Endothelial cell of umbilical vein (primary cell): ENCODE measurements at places on chromosomes 12 and 14. TPM values are rescaled to one million over a fixed set of nuclear protein-coding genes. Genes with fewer than 3 reads are reported as not detected.

DNA sequence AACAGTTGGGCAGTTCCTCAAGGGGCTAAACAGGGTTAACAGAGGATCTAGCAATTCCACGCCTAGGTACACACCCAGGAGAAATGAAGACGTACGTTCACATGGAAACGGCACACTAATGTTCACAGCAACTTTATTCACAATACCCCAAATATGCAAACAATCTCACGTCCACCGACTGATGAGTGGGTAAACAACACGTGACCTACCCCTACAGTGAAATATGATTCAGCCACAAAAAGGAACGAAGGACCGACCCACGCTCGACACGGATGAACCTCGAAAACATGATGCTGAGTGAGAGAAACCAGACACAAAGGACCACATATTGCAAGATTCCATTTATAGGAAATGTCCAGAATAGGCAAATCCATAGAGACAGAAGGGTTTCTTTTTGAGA lies 112.7 kb downstream of the NCOR2 start:
- H3K27me3 ChIP-seq = no peaks in the 10 kb centered on the region
- H3K4me1 ChIP-seq = peaks cover 29% of the 10 kb centered on the region
- DNase-seq = no peak
- H3K27ac ChIP-seq = no peak overlapping the region

GRCh38 chr14:40280652-40281051 lies 848.4 kb upstream of the FBXO33 start:
- no peaks in the 10 kb centered on the region for H3K27me3 ChIP-seq
- H3K4me1 ChIP-seq = no peaks in the 10 kb centered on the region
- no peak overlapping the region for H3K4me3 ChIP-seq
- no peak overlapping the region for H3K27ac ChIP-seq

DNA sequence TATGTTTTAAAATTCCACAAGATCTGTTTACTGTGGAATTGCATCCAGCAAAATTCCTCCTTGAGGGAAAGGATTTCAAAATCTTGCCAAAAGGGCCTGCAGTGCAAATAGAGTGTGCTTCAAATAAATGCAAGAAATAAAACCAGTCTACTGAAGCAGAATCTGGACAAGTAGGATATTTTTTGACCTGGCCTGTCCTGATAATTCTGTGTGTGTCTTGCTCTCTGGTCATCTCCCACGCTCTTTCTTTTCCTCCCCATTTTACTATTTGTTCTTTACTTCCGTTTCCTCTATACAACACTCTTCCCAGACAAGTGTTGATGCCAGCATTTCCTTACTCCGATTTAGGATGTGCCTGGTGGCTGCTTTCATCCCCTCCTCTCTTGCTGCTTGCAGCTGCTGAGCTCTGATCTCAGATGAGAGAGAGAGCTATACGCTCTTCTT lies 115.9 kb downstream of the GPR135 start:
- H3K36me3 ChIP-seq = peaks cover 7% of the 10 kb centered on the region
- H3K4me1 ChIP-seq = peaks cover 6% of the 10 kb centered on the region
- peak; percentile 58 for DNase-seq
- H3K4me3 ChIP-seq = no peak overlapping the region

GRCh38 chr12:19909418-19909817 lies 458.9 kb upstream of the PDE3A start:
- DNase-seq = no peak
- no peaks in the 10 kb centered on the region for H3K36me3 ChIP-seq
- H3K4me1 ChIP-seq = peaks cover 6% of the 10 kb centered on the region
- H3K27ac ChIP-seq = no peak overlapping the region

DNA sequence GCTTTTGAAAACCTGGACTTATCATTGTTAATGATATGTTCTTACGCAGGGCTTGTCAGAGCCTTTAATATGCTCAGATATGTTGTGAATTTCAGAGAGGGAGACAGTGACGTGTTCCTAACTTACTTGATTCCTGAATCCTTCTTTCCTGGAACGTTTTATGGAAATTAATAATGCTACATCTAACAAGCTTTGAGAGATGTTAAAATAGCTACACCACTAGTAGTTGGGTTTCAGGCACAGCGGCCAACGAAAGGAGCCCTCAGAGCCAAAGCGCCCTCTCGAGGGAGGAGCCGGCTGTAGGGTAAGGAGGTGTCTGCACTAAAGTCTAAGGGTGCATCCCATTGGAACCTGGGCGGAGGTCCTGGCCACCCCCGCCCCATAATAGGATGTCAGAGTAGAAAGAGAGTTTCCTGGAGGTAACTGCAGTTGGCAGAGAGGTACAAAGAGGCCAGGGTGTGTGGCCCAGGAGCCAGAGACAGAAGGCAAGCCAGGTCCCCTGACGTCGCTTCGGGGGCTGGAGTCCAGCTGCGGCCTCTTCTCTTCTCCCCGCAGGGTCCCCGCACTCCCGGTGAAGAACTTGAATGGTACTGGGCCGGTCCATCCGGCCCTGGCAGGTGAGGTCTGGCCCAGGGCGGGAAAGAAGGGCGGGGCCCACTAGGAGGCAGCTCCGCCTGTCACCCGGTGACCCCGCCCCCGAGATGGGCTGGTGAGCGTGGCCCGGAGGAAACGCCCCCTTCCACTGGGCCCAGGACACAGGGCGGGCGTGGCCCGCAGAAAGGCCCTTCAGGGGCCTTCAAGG lies 36.3 kb downstream of the DTX1 start:
- no peaks in the 10 kb centered on the region for H3K36me3 ChIP-seq
- H3K4me1 ChIP-seq = no peaks in the 10 kb centered on the region
- peaks cover 5% of the 10 kb centered on the region for H3K27me3 ChIP-seq
- no peak overlapping the region for H3K4me3 ChIP-seq

GRCh38 chr12:25004447-25004846 lies 55.5 kb upstream of the BCAT1 start:
- no peak overlapping the region for H3K4me3 ChIP-seq
- H3K27me3 ChIP-seq = peaks cover 4% of the 10 kb centered on the region
- no peak overlapping the region for H3K27ac ChIP-seq
- no peaks in the 10 kb centered on the region for H3K36me3 ChIP-seq
- no peaks in the 10 kb centered on the region for H3K4me1 ChIP-seq

GRCh38 chr12:131855521-131856142 lies 27.4 kb downstream of the MMP17 start:
- DNase-seq = no peak
- no peaks in the 10 kb centered on the region for H3K36me3 ChIP-seq
- H3K27me3 ChIP-seq = no peaks in the 10 kb centered on the region
- H3K27ac ChIP-seq = no peak overlapping the region

DNA sequence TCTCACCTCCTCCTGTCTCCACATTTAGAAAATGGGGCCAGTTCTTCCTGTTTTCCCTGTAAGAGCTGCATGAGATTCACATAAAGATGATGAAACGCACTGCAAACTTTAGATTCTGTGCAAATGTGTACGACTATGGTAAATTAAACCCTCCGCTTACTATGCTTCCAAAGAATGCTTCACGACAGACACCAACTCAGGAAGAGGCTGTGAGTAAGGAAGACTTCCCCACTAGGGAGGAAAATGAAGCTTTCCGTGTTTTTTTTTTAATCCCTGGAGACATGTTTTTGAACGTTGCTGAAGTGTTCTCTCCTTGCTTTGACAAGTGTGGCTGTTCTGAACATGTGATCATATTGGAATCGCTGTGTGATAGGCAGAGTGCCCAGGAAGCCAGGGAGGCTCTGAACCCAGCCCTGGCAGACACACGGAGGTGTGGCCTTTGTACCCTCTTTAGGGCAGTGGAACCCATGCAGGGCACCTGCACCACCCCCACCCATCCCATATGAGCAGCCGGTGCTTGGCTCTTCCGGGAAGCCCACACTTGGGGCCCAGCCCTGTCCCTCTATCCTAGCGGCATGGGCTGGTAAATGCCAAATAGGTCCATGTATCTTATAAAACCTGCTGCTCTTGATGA lies 7.5 kb upstream of the SYNE3 start:
- H3K36me3 ChIP-seq = no peaks in the 10 kb centered on the region
- H3K4me3 ChIP-seq = no peak overlapping the region
- H3K4me1 ChIP-seq = peaks cover 48% of the 10 kb centered on the region
- no peaks in the 10 kb centered on the region for H3K27me3 ChIP-seq

GRCh38 chr12:22856178-22856577 lies 231.2 kb downstream of the ETNK1 start:
- H3K4me1 ChIP-seq = no peaks in the 10 kb centered on the region
- peak; percentile 42 for DNase-seq
- no peaks in the 10 kb centered on the region for H3K36me3 ChIP-seq

- DNase-seq = peak; percentile 14
- H3K27me3 ChIP-seq = no peaks in the 10 kb centered on the region
- no peaks in the 10 kb centered on the region for H3K4me1 ChIP-seq
- H3K4me3 ChIP-seq = no peak overlapping the region
- no peak overlapping the region for H3K27ac ChIP-seq
- H3K36me3 ChIP-seq = no peaks in the 10 kb centered on the region
Observed at GRCh38 chr14:84401631-84402030, 1128.3 kb upstream of the FLRT2 start.

- H3K27ac ChIP-seq = no peak overlapping the region
- no peaks in the 10 kb centered on the region for H3K4me1 ChIP-seq
- no peaks in the 10 kb centered on the region for H3K36me3 ChIP-seq
- H3K4me3 ChIP-seq = no peak overlapping the region
- H3K27me3 ChIP-seq = no peaks in the 10 kb centered on the region
Observed at GRCh38 chr14:69315301-69315700, 55.3 kb downstream of the GALNT16 start.

GRCh38 chr12:43914923-43915468 lies 79.1 kb downstream of the TMEM117 start:
- H3K4me1 ChIP-seq = no peaks in the 10 kb centered on the region
- no peak for DNase-seq
- H3K27me3 ChIP-seq = no peaks in the 10 kb centered on the region
- H3K36me3 ChIP-seq = no peaks in the 10 kb centered on the region

- H3K4me3 ChIP-seq = no peak overlapping the region
- no peaks in the 10 kb centered on the region for H3K36me3 ChIP-seq
- H3K4me1 ChIP-seq = peaks cover 46% of the 10 kb centered on the region
- H3K27ac ChIP-seq = peak overlapping the region; percentile 69
Observed at GRCh38 chr12:93015871-93016751, 87.0 kb upstream of the EEA1 start.

DNA sequence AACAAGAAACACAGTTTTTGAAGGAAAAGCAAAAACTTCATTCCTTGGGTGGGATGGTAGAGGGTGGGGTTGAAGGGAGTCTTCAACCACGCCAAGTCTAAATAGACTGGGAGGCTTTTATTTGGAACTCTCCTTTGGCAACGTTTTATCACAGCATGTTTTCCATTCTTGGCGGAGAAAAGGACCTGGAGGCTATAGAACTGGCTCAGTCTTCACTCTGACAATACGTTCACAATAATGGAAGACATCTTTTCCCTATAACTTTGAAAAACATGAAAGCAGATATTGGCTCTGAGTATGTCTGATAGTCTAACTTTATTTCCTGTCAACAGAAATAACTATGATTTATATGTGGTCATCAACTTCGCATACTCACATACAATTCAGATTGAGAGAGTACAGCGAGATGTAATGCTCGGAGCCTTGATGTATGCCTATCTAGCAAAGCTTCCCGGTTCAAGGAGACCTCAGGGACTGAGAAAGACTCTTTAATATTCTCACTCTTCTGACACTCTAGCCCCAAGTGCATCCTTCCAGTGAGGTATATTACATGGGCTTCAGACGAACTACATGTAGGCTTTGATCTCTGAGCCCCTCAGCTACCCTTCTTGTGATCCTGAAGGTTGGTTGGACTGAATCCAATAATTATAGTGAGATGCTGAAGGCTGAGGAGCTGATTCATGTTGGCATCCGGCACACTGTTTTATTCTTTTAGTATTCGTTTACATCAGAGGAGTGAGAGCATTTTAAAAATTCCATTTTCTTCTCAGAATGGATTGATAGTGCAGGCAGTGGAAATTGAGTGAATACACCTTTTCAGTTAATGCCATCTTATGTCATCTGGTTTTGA lies 14.0 kb downstream of the TMEM30B start:
- no peaks in the 10 kb centered on the region for H3K4me1 ChIP-seq
- no peak overlapping the region for H3K4me3 ChIP-seq
- DNase-seq = no peak

GRCh38 chr14:52825085-52825484 lies 33.7 kb upstream of the GNPNAT1 start:
- no peak overlapping the region for H3K4me3 ChIP-seq
- peaks cover 4% of the 10 kb centered on the region for H3K4me1 ChIP-seq
- peak; percentile 47 for DNase-seq
- H3K27ac ChIP-seq = no peak overlapping the region
- no peaks in the 10 kb centered on the region for H3K36me3 ChIP-seq

DNA sequence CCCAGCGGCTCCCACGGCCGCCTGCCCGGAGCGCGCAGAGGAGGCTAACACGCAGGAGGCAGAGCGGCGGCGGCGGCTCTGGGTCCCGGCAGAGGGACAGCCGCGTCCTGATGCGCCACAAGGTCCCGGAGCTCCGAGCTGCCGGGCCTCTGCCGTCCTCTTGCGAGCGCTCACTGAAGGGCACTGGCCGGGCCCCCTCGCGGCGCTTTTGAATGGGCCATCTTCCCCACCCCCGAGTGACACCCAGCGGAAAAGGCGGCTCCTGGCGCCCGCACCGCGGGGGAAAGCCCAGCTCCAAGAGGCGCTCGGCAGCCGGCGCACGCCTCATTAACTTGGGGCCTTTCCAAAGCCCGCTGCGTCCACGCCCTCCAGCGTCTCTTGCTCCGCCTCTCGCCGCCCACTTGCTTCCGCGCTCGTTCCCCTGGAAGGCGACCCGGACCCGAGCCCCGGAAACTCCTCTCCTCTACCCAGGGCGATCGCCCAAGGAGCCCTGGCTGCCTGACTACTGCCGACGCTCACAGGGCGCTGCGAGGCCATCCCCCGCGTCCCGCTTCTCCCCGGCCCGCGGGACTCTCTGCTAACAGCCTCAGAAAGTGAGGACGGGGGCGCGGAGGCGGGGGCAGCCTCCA lies at the start of gene PHLDA1:
PHLDA1 (minus strand) TSS at position 363 of the 629 bp plus-strand sequence.
- peaks cover 8% of the 10 kb centered on the region for H3K36me3 ChIP-seq
- peak; percentile 96 for DNase-seq
- no peaks in the 10 kb centered on the region for H3K27me3 ChIP-seq
- peaks cover 26% of the 10 kb centered on the region for H3K4me1 ChIP-seq
- peak within 1 kb of the TSS; percentile 87 for H3K27ac ChIP-seq

DNA sequence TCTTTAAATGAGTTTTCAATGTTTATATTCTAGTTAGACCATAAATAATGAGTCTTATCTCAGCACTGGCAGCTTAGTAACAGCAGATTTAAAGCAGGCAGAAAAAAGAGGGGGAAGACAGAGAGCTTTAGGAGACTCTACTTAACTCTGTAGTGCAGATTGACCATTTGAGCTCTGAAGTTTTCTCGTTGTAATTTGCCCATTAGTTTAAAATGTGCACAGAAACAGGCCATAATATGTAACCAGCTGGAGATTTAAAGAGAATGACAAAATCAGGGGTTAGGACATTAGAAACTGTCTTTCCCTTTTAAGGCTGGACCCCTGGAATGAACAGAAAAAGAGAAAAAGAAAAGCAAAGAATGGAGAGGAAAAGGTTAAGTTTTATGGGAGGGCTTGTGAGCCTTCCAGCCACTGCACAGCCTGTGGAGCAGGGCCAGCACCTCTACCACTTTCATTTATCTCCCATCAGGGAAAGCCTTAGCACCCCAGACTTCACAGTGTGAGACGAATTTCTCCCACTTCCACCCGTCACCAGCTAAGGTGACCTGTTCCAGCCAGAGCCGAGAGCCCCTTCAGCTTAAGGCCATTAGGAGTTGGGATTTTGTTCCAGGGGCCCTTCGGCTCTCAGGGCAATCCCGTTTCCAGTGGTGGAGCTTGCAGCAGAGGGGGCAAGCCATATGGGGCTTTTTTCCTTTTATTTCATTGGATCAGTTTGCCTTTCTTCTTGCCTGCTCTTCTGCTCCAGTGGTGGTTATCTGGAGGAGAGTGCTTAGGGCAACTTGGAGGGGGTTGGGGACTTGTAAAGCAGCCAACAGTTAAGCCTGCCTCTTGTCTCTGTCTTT lies 8.0 kb downstream of the IL22 start:
- no peaks in the 10 kb centered on the region for H3K36me3 ChIP-seq
- no peak for DNase-seq
- H3K27me3 ChIP-seq = peaks cover 6% of the 10 kb centered on the region
- H3K4me3 ChIP-seq = no peak overlapping the region
- H3K27ac ChIP-seq = no peak overlapping the region

Gene PTGDR
- total RNA-seq = not detected in 2 replicates

Gene ADAM20
- total RNA-seq = 0.44 and 0.66 TPM in 2 replicates

Gene DHH
- 3.3 and 3.9 TPM in 2 replicates for total RNA-seq

Gene KRT86
- not detected in 2 replicates for total RNA-seq

Gene KRT2
- total RNA-seq = not detected in 2 replicates

Gene PTPRO
- total RNA-seq = not detected in 2 replicates
